ENCODE measurements at places on chromosomes 13 and 19.

- no peak for DNase-seq
Measured at GRCh38 chr13:44417876-44418275, 44.3 kb downstream of the SERP2 start.

GRCh38 chr13:48220592-48220980, 12.4 kb upstream of the ITM2B start:
- no peak for DNase-seq

DNA sequence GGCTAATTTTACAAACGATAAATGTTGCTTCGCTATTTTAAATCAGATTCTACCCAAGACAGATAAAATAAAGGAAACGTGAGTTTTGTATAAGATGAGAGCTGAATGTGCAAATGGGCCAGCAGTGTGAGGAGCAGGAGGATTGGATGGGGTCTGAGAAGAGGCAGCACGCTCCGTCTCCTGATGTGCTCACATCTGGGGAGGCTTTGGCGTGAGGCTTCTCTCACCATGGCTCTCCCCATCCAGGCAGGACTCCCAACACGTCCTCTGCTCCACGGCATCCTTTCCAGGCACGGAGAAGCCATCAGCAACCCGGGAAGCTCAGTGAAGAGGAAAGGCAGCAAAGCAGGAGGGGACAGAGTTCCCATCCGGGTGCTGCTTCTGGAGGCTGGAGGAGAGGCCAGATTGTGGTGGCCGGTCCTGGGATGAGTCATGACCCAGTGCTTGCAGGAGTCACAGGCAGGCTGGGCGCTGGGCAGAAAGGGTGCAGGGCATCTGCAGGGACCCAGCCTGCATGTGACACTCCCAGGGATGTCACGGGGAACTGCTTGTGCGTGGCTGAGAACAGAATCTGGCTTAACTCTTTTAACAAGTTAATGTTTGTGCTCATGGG, 47.5 kb downstream of the ZNF536 start:
- no peak for DNase-seq

DNA sequence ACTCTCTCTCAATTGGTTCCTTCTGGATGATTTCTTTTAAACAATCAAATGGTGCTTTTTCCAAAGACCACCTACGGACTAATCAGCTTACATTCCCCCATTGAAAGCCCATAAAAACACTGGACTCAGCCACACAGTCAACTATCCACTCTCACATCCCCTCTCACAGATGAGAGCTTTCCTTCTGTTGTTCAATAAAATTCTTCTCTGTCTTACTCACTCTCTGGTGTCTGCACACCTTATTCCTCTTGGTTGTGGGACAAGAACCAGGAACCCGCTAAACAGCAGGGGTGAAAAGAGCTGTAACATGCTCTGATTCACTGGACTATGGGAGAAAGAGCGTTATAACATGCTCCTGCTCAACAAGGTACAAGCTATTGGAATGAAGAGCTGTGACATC, 2896.2 kb downstream of the PCDH9 start:
- DNase-seq, result no peak

GRCh38 chr13:110416131-110417025, 109.3 kb downstream of the COL4A2 start:
- peak; percentile 66 for DNase-seq

- DNase-seq, result no peak
Measured at GRCh38 chr19:47066376-47067214, 18.2 kb upstream of the TMEM160 start.

Data from fibroblast of pulmonary artery (primary cell).